Fibroblast of lung (primary cell): ENCODE measurements at places on chromosomes 1 and 21. TPM values are rescaled to one million over a fixed set of nuclear protein-coding genes. Genes with fewer than 3 reads are reported as not detected.

SPRR2F gene
- total RNA-seq, result not detected in 2 replicates

DNA sequence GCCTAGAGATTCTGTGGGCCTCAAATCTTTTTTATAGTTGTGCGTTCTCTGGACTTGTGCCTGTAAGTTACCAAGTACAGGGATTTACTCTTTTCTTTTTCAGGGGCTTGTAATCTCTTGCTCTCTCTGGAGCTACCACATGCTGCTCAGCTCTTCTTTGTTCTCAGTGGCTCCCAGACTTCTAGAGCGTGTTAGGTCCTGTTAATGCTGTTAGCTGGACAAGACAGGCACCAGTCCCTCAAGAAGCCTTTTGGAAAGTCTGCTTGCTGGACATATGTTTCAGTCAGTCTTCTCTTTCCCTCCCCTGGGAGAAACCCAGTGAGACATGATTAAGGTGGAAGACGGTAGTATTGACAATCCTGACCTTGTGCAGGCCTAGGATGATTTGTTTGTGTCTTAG lies 29.4 kb downstream of the KCNK2 start:
- no peak for DNase-seq

- DNase-seq, result no peak
Measured at GRCh38 chr1:14940285-14940870, 213.2 kb upstream of the TMEM51 start.

- DNase-seq, result no peak
Measured at GRCh38 chr1:228212415-228212965, 4.6 kb downstream of the OBSCN start.

CORT gene
- 0.17 TPM in 1 of 2 replicates, not detected in the other for total RNA-seq

DNA sequence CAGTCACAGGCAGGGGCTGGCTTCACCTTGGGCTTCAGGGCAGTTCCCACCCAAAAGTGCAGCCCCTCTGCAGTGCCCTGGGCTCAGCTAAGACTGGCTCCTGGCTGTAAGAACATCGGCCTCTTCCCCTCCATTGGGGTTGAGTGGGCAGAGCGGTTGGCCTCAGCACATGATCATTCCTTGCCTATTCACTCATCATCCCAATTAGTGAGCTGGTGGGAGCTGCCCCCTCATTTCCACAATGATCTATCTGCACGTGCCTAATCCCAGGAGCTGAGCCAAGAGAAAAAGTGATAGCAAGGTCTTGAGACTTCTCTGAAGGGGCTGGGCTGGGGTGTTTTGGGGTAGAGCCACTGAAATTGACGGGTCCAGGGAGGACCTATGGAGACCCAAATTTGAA lies 133.6 kb downstream of the SYF2 start:
- peak; percentile 30 for DNase-seq

TNFRSF1B gene
- total RNA-seq, result 23.9 and 24.8 TPM in 2 replicates

DNA sequence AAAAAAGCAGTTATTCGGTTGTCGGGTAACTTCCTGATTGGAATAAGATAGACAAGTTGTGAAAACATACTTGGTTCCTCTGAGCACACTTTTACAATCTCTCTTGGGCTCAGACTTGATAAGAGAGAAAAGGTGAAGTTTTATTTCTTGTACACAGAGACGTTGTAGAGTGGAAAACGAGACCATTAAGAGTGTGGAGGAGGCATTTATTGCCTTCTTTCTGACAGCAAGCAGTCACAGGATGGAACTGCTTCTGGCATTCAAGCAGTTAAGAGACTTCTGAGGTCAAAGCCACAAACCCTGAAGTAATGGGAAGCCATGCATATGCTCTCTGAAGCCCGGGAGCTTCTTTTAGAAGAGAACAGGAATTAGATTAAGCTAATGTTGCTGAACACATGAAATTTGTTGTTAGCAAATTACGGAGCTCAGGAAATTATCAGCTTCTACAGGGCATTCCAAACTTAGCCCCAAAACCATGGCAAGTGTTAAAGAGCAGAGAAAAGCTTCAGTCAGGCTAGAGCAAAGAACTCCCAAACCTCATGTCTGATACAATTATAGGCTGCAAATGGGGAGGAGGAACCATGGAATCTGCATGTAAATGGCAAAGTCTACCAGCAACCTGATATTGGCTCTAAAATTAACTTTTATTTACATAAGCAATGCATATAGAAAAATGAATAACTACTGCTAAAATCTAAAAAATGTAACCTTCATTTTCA lies 26.0 kb downstream of the S1PR1 start:
- DNase-seq, result no peak

DNA sequence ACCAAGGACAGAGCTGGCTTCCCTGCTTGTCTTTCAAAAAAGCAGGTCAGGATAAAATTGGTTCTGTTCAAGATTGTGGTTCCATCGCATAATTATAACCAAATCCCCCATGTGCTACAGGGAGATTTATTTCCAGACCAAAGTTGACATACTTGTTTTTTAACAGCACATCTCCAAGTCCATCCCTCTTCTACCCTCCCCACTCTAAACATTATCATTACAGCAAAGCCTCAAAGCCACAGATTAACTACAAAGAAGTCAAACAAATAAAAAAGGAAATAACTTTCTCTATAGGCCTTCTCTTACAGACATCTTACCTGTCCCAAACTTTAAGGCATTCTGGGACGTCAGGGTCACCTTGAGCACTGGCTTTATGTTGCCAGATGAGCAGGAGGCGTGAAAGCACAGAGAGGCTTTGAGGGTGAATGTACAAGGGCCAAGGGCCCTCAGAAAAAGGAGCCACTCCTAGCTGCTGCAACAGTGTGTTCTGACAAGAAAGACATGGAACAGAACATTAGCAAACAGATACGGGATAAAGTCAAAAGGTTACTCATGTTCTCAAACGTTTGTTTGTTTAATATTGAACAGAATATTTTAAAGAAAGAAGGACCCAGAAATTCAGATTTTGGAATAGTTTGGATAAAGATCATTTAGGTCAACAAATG lies 31.2 kb downstream of the UBR4 start:
- DNase-seq, result no peak

- no peak for DNase-seq
Measured at GRCh38 chr1:6097117-6097595, 51.5 kb downstream of the KCNAB2 start.

NHLH1 gene
- not detected in 2 replicates for total RNA-seq

CELA2A gene
- not detected in 2 replicates for total RNA-seq

DNA sequence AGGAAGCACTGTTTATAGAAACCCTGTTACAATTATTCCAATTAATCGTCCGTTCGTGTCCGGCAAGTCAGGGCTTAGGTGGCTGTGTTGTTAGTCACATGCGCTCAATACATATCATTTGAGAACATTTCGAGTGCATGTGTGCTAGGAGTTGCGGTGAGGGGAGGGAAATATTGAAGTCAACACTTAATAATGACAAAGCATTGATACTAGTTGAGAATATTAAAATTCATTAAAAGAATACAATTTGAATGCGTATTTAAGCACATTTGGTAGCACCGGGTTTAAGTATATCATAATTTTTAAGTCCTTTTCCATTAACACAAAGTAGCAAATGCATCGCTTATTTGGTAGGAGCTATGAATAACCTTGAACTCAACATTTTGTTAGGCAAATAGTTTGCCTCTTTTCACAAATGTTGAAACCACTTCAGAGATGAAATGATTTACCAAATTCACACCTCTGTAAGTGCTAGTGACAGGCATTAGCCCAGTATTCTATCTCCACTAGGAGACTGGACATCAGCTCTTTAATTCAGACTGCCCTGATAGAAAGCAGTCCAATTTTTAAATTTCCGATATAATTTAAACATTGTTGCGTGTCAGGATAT lies 1.1 kb upstream of the SERBP1 start:
- no peak for DNase-seq

DNA sequence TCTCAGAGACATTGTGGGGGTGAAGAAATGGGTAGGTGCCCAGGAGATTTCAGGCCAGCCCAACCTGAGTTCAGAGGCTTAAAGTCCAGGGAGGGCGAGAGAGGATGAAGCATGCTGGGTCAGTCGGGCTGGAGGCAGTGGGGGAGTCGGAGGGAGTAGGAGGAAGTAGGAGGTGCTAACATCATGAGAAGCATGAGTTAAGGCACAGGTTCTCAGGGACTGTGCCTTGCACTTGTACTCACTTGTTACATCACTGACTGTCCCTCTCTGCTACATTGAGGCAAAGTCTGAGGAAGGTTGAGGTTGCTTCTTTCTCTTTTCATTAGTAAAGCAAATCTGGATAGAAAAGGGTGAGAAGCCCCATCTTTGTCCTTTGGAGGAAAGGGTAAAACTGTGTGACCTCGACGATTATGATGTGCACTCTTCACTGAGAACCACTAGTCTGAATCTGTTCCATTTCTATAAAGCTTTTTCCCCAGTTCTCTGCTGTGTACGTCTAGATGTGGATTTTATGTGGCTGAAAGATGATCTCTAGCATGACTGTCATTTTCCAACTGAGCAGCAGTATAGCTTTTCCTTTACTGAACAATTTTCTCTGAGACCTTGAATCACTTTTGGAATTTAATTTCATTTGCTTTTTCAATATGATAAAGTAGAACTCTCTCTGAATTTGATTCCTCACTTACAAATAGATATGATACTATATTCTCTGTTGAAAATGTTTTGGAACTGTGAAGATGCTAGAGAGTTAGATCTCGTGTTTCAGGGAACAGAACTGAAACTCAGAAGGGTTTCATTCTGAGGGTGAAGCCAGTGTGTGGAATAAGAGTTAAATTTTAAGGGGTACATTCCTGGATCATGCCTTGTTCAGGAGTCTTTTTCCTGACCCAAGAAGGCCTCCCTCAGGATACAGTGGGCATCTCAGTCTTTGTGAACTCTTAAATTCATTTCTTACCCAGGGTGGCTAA lies 94.6 kb downstream of the FGGY start:
- DNase-seq, result no peak

DNA sequence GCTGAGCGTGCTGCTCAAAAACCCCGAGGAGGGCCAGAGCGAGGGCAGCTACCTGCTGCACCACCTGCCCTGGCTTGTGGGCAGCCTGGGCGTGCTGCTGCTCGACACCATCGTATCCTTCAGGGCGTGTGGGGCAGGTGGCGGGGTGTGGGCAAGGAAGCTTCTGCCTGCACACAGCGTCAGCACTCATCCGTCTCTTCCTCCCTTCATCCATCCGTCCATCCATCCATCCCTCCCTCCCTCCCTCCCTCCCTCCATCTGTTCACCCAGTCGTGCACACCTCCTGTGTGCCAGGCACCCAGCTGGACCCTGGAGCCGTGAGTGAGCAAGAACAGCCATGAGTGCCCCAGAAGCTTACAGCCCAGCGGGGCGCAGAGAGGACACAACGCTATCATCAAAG lies 15.2 kb downstream of the SLC66A1 start:
- DNase-seq, result no peak

DNA sequence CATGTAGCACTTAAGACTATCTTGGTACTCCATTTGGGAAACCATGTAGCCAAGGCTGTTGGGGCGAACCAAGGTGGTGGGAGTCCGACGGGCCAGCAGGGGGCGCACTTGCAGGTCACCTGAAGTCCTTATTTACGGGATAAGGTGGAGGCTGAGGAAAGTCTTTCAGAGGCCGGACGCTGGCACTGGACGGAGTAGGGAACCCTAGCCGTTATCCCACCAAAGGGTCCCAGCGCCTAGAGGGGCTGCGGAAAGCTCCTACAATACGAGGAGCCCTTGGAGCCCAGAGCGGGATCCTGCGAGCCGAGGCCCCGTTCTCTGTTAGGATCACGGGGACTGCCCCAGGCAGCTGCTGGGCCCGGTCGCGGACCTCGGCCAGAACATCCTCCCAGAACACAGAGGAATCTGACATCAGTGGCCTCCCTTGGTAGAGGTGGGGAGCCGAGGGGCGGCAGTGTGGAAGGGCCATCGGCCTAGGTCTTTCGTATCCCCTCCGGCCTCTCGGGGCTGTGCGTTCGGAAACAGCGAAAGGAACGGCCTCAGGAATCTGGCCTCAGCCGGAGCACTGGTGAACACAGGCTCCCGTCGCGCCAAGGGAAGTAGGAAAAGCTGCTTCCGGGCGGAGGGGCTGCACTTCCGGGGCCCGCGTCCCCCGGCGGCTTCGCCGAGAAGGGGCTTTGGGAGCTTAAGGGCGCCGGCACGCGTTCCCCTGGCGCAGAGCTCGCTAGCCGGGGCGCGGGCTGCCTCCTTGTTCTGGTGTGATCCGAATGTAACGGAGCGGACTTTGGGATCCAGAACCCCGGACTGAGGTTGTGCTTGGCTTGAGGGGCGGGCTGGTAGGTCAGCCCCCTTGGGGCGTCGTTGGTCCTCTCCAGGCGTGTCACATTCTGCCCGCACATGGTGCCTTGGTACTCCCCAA lies 29.9 kb upstream of the RPTN start:
- DNase-seq, result peak; percentile 56

GRCh38 chr1:237393632-237394031 lies 351.6 kb downstream of the RYR2 start:
- DNase-seq, result no peak

GRCh38 chr1:177343445-177343844 lies 172.7 kb downstream of the BRINP2 start:
- DNase-seq, result no peak

DNA sequence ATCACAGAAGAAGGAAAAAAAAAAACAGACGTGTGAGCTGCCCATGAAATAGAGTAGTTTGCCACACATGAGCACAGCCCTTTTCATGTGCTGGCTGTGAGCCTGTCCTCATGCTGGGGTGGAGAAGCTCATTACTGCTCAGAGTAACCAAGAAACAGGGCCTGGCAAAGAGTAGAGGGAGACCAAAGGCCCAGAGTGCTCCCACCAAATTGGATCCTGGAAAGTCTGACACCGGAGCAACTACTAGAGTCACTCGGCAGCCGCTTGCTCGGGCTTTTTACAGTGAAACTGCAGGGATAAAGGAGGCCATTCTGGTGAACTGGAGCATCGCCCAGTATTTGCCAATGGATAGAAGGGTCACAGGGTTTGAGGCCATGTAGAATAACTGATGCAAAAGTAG lies 64.4 kb upstream of the BARHL2 start:
- no peak for DNase-seq

- no peak for DNase-seq
Measured at GRCh38 chr1:101379950-101380349, 143.1 kb downstream of the S1PR1 start.
